SHP77 treated with DMSO at 0.1 percent for 48 hours (cell line): ENCODE measurements at places on chromosomes 3 and 15.

GRCh38 chr3:180329847-180330246 is 272.1 kb upstream of the TTC14 start:
- DNase-seq, result no peak

DNA sequence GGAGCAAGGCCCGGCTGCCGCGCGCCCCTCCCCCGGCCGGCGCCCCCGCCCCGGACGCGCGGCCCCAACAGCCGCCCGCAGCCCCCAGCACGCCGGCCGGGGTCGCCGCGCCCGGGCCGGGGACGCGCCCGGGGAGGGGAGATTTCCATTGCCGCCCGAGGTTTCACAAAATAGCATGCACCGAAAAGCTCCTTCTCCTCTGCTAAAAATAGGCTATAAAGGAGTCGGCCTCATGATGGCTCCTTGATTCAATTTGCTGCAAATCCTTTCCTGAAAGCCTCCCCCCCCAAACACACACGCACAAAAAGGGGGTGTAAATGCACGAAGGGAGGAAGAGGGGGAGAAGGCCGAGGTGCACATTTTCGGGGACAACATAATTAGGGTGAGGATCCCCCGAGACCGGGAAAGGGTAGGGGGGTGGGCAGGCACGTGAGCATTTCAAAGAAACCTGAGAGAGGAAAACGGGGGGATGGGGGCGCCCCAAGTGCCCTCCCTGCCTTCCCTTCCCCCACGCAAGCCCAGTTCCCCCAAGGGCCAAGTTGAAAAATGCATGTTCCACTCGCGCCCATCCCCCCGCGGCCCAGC is 734 bp downstream of the TBL1XR1 start:
- no peak for DNase-seq

- DNase-seq, result no peak
Measured at GRCh38 chr3:101897013-101897412, 47.7 kb downstream of the NFKBIZ start.

DNA sequence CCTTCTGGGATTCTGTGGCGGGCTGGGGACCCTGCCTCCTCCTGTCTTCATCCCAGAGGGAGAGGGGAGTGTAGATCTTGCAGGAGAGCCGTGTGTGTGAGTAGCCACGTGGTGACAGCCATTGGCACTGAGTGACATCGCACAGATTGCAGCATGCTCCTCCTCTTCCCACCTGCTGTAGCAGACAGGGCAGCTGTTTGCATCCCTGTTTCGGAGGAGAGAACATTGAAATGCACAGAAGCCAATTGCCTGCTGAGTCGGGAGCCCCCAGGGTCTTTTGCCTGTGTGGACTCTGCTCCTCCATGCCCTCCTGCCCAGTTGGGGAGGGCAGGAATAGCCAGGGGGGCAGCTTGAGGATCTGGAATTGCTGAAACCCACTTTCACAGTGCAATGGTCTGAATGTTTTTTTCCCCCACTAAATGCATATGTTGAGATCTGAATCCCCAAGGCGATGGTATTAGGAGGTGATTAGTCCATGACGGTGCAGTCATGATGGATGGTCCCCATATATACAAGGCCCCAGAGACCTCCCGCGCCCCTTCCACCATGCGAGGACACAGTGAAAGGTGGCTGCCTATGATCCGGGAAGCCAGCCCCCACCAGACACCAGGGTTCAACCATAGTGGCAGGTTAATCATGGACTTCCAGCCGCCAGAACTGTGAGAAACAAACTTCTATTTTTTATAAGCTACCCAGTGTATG is 66.8 kb downstream of the CHRNA7 start:
- no peak for DNase-seq

- no peak for DNase-seq
Measured at GRCh38 chr3:150414258-150414657, 6.2 kb downstream of the TSC22D2 start.

- no peak for DNase-seq
Measured at GRCh38 chr15:68445351-68445750, 13.4 kb upstream of the ITGA11 start.

GRCh38 chr15:67405208-67406191 is 115.4 kb upstream of the C15orf61 start:
- DNase-seq, result no peak

DNA sequence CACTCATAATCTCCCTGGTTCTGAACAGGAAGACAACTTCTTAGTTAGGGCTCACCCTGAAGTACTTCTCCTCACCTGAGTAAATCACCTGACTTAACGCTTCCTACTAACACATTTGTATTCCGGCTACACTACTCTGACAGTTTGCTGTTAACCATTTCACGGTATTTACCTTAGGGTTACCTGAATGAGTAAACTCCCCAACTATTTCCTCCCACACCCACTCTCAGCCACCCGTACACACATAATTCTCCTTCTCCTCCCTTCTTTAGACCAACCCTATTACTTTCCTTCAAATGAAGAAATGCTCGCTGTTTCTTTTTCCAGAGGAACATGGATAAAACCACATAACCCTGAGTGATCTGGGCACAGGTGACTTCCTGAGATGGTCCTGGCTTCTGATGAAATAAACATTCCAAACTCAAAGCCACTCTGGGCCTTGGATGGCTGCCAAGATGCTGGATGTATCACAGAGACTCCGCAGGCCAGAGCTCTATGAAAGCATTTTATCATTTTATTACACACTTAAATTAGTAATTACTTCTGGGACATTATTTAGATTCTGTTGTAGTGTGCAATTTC is 183.6 kb upstream of the ATP11B start:
- peak; percentile 39 for DNase-seq

DNA sequence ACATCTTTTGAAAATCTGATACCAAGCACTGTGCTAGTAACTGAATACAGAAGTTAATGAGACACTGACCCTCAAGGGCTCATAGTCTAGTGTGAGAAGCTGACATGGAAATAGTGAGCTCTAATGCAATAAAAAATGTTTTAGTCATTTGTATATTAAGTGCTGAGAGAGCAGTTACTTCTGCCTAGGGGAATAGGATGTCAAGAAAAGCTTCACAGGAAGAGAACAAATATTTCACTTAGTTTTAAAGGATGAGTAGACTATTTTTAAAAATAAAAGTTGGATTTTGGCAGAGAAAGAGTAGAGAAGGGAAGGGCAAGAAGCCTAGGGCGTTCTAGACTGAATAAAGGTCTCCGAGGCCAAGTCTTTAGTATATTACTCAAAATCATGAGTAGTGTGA is 158.4 kb downstream of the ATG7 start:
- no peak for DNase-seq

GRCh38 chr3:22960105-22960984 is 242.8 kb upstream of the UBE2E2 start:
- DNase-seq, result peak; percentile 13

DNA sequence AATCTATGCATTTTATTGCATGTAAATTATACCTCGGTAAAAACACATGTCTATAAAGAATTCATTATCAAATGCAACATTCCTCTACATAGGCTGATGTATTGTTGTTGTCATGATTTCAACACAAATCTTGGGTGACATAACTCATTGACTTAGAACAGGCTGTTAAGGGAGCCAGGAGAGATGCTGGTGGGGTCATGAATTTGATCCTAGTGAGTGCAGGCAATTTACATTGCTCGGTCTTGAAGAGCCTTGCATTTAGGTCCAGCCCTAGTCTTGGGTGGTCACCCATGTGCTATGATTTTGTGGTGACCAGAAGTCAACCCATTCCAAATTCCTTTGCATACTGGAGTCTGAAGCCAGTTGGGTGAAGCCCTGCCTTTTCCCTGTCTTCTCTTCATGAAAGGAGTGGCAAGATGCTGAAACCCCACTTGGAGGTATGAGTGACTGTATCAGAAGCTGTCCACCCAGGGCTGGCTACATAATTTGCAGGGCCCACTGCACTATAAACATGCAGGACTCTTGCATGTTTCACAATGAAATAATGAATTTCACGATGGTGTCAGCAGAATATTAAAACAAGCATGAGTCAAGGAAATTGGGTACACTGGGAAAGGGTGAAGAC is 59.2 kb downstream of the RPLP1 start:
- DNase-seq, result no peak

- no peak for DNase-seq
Measured at GRCh38 chr15:34652726-34653033, 69.2 kb upstream of the GOLGA8B start.

DNA sequence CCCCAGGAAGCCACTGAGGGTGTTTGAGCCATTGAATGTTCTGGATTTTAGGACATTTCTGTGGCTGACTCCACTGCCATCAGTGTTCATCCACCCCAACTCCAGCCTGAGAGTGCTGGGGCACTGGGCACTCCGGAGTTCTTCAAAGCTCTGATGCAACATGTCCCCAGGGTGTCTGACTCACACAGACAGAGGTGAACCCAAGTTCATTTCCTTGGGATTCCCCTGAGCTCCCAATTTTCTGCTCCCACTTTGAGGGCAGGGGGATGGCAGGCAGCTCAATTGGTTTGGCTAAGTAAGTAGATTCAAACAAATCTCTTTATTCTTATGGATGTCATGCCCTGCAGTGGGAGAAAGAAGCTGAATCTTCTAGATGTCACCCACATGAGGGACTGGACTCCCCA is 2.2 kb downstream of the STRA6 start:
- DNase-seq, result no peak

DNA sequence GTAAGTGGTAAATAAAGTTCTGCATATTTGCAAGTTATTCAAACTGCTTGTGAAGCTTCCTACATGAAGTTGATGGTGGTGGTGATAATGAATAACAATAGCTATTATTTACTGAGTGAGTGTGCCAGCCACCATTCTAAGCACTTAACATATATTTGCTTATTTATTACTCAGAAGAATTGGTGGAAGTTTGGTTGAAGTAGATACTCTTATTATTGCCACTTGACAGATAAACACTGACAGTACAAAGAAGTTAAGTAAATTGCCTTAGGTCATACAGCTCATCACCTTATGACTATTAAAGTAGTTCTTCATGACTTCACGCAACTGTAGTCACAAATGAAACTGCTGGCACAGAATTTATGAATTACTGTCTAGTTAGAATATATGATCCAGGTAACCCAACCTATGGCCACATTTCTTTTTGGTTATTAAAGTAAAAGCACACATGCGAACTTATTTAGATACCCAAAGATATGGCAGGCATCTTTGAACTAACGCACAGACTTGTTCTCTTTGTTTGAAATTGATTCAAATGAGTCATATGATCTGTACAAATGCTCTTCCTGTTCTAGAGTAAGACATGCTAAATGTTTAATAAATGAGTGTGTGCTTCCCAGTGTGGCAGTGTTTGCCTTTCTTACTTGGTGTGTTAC is 99.8 kb upstream of the NR2F2 start:
- DNase-seq, result no peak

- DNase-seq, result no peak
Measured at GRCh38 chr15:43283526-43283925, 16.8 kb upstream of the TGM5 start.

DNA sequence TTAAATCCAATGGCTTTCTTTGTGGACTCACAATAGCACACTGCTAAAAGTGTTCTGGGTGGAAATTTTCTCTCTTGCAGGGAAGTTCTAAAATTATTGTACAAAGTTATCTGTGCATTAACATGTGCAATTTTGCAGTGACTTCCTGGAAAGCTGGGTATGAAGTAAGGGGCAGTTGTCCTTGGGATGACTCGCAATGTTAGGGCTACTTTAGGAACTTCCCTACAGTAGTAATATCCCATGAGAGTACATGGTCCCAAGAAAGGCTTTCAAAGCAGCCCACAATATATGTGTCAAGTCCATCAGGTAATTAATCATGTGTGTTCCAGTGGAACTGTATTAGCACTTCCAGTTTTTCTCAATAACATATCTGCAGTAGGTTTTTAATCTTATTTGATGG is 201.0 kb upstream of the UBE2E2 start:
- DNase-seq, result no peak

DNA sequence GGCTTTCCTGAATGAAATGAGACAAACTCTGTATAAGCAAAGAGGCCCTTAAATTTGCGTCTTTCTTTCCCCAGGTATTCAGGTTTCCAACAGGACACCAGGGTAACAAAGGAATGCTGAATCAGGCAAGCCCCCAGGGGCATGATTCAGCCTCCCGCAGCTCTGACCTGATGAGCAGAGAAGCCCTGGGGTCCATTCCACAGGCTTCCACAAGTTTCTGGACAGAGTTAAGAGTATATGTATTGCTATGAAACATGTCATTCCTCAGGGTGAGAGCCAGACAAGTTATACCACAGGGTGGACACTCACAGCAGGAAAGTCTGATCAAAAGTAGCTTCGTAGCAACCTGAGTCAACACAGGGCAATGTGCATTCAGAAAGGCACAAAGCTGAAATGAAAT is 68.1 kb upstream of the CTNNB1 start:
- DNase-seq, result no peak

DNA sequence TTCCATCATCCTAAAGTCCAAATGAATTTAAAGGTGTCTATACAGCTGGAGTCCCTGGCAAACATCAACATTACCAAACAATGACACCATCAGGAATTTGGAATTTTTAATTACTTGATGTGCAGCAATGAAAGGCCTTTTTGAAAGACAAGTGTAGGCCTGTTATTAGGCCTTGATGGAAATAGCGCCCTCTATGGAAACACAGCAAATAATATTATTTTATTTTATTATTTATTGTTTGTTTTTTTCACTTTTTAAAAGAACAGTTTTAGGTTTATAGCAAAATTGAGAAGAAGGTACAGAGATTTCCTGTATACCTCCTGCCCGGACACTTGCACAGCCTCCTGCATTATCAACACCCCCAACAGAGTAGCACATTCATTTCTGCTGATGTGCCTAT is 18.1 kb upstream of the OR5AC2 start:
- DNase-seq, result no peak

DNA sequence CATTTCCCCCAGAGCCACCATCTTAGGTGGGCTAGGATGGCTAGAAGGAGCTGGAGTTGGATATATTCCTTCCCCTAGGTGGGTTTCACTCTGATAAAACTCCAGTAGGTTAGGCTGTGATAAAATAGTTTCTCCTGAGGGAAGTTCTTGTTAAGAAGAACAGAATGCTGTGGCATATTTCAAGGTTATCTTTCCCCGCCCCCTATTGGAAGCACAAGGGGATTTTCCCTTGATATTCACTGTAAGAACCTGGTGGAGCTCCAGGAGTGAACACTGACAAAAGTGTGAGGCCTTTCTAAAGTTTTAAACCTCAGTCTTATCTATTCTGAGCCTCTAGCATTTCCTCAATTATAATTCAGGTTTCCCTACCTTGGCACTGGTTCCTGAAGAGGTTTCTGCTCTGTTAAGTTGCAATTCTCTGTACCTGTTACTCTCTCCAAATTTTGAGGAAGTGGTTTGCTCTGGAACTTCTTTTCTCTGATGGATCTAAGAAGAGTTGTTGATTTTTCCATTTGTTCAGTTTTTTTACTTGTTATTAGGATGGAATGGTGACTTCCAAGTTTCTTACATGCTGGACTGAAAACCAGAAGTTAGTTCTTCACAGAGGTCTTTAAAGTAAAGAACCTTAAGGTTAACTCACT is 113.5 kb downstream of the GMPS start:
- no peak for DNase-seq

DNA sequence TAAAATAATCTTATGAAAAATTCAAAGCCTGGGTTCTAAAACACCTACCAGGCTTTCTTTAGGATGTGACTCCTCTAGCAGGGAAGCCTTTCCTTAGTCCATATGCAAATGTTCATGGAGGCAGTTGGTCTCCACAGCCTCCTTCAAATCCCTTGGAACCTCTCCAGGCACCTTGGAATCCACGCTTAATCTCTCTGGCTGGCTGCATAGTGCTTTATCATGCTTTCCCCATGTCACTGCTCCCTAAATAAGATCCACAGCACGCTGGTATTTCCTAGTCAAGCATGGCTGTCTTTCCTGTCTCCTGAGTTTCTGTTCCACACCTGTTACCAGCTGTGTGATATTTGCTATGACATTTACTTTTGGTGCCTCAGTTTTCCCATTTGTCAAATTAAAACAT is 71.3 kb downstream of the CLSTN2 start:
- no peak for DNase-seq
